ENCODE measurements at places on chromosomes 2 and 18. TPM values are rescaled to one million over a fixed set of nuclear protein-coding genes. Genes with fewer than 3 reads are reported as not detected.

The PLEKHH2 gene
- total RNA-seq = 5.6 TPM

The SNED1 gene
- 13.5 TPM for total RNA-seq

The AQP12B gene
- total RNA-seq = 328 TPM

GRCh38 chr2:110883406-110883805 is 151.0 kb downstream of the ACOXL start:
- no peak for DNase-seq
- no peak overlapping the region for H3K4me3 ChIP-seq
- H3K27me3 ChIP-seq = no peaks in the 10 kb centered on the region
- H3K27ac ChIP-seq = no peak overlapping the region
- H3K4me1 ChIP-seq = no peaks in the 10 kb centered on the region

DNA sequence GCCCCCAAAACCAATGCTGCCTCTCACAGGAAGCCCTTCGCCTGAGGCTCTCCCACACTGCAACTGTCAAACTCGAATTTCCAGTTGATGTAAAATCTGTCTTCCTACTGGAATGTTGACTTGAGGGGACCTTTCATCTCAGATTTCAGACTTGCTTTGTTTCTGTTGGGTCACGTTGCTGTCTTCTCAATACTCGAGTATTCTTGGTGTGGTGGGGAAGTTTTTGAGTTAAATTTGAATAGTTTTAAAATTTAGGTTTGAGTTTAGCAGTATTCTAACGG is 50.8 kb downstream of the AGAP1 start:
- no peaks in the 10 kb centered on the region for H3K27me3 ChIP-seq
- H3K4me3 ChIP-seq = no peak overlapping the region
- H3K27ac ChIP-seq = no peak overlapping the region

- H3K4me3 ChIP-seq = no peak overlapping the region
- H3K36me3 ChIP-seq = no peaks in the 10 kb centered on the region
- DNase-seq = peak; percentile 58
Observed at GRCh38 chr2:126886211-126886915, 12.3 kb upstream of the TEX51 start.

GRCh38 chr2:179250095-179250494 is 14.5 kb downstream of the SESTD1 start:
- H3K27me3 ChIP-seq = no peaks in the 10 kb centered on the region
- no peak overlapping the region for H3K27ac ChIP-seq
- H3K4me3 ChIP-seq = no peak overlapping the region
- H3K4me1 ChIP-seq = peaks cover 4% of the 10 kb centered on the region
- no peak for DNase-seq
- no peaks in the 10 kb centered on the region for H3K36me3 ChIP-seq

DNA sequence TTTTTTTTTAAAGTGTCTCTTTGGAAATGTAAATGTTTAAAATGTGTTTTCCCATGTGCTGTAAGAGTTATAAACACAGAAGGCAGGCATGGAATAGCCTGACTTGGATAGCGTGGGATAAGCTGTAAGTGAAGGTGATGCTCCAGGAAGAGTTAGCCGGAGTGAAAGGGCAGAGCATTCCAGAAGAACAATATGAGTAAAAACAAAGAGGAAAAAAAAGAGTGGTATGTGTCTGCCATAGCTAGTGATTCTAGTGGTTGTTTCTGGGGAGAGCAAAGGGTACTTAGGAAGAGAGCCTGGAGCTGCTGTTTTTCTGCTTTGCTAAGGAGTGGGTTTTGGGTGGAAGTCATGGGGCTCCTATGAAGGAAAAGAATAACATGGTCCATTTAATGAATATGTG is 126.9 kb upstream of the DLGAP1 start:
- H3K4me3 ChIP-seq = no peak overlapping the region
- no peaks in the 10 kb centered on the region for H3K27me3 ChIP-seq
- H3K27ac ChIP-seq = no peak overlapping the region

Measured in body of pancreas (tissue), 4 donors.